ENCODE measurements at places on chromosomes 5 and 9.
A peak's percentile ranks its signal among the peaks of the same experiment; 100 is the strongest.

DNA sequence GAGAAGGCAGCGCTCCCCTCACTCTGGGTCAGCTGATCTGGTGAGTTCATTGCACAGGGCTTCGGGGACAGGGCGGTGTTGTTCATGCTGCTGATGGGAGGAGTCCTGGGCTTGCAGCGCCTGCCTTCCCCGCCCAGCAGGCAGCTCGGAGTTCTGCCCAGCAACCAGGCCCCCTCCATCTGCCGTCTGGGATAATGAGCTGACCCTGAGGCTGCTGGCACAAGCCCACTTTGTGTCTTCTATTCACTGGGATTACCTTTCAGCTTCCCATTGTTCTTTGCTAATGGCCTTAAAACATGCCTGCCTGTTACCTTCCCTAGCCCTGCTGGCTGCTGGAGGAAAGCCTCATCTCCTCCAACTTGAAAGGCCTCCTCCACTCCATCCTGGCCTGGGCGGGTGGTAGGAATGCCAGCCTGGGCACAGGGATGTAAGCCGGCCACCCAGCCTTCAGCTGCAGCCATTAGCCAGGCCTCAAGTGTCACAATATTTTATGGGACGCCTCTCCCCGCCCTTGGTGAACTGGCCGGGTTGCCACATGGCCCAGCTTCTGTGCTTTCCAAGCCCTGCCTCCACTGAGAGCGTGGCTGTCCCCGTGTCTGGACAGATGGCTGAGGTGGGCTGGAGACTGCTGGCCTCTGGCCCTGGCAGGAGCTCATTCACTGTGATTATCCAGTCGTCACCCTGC lies 70.4 kb downstream of the GADD45G start:
- no peak for DNase-seq

DNA sequence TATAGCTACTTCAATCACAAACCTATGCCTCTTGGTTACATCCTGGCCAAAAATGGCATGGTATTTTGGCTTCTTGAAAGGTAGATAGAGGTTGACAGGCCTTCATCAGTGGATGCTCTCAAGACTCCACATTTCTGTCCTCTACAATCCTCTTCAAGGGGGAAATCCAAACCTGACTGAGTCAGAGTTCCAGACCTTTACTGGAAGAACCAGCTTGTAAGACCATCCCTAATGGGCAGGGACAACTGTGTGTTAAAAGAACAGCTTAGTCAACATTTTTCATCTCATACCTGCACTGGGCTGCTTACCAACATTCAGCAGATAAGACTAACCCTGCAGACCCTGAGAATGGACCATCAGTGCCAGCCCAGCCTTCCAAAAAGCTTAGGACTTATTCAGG lies 155.7 kb downstream of the CDK5RAP2 start:
- DNase-seq: no peak

- no peak for DNase-seq
Measured at GRCh38 chr5:56974241-56974640, 22.3 kb upstream of the MIER3 start.

DNA sequence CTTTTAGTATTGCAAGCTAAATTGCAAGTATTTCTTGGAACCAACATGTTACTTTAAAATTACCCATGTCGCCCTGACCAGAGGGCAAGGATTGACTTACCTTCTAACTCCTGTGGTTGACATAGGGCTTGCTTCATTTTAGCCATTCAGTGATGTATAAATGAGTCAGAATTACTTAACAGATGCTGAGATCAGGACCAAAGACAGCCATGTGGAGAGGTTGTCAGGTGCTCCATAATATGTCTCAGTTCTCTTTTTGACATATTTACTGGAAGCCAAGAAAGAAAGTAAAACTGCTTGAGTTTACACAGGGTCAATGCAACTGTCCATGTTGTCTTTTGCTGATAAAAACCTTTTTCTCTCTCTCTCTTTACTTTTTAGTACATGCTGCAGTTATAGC lies 33.2 kb downstream of the F2RL2 start:
- peak; percentile 34 for DNase-seq

- no peak for DNase-seq
Measured at GRCh38 chr5:136586196-136586595, 220.9 kb upstream of the TRPC7 start.

- no peak for DNase-seq
Measured at GRCh38 chr5:178385496-178385890, 152.9 kb upstream of the PHYKPL start.

GRCh38 chr5:147780924-147781573 lies 1.5 kb downstream of the JAKMIP2 start:
- DNase-seq: no peak

- DNase-seq: no peak
Measured at GRCh38 chr5:159817262-159818029, 98.8 kb upstream of the ADRA1B start.

DNA sequence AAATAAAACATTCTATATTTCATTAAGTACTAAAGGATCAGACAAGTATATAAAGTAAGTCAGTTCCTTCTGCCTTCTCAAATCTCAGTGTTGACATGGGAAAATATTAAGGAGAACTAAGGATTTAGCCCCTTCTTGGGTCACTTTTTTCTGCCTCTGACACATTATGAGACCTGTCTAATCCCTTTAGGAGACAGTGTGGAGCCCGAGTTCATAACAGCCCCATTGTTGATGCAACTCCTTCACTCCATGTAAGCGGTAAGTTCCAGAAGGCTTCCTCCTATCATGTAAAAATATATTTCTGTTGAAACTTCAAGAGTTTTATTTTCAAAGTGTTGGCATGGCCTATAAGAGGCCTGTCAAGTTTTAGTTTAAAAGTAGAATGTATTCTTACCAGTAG lies 152.2 kb downstream of the SNCAIP start:
- no peak for DNase-seq

GRCh38 chr5:163712011-163712410 lies 206.6 kb downstream of the MAT2B start:
- no peak for DNase-seq

DNA sequence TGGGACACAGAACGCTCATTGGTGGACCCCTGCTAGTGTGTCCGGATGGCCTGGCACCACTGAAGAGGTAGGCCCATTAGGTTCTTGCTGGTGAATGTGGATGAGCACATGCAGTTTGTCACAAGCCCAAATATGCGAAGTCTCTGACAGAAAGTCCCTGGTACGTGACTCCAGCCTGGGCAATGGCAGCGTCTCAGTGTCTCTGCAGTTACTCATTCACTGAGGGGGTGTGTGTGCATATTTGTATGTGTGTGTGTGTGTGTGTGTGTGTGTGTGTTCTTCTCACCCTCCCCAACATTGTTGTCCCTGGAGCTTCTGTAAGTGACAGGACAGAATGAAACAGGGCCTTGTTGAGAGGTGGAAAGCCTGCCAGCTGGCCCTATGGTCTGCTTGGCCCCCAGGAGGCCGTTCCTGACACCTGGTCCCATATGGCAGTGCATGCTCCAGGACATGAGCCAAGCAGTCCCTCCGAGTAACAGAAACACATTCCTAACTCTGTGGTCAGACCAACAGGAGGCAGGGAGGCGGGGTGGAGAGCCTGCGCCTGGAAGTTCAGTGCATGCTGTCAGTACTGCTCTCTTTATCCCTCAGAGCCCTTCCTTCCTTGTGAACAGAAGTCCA lies 169.9 kb downstream of the SLC28A3 start:
- DNase-seq: no peak

DNA sequence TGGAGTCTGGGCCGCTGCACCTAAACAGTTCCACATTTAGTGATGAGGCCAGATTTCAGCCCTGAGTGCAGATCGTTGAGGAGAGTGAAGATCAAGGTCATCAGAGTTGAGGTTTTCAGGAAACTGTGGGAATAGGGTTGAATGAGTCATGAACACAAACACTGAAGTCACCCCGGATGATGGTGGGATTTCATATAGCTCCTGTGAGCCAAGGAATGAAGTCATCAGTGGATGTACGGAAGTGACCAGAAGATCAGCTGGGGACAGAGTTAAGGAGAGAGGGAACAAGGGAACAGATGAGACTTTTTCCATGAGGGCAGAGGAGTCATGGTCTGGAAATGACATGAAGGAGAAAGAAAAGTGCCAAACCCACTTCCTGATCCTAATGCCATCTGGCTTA lies 36.5 kb downstream of the PALM2AKAP2 start:
- no peak for DNase-seq

DNA sequence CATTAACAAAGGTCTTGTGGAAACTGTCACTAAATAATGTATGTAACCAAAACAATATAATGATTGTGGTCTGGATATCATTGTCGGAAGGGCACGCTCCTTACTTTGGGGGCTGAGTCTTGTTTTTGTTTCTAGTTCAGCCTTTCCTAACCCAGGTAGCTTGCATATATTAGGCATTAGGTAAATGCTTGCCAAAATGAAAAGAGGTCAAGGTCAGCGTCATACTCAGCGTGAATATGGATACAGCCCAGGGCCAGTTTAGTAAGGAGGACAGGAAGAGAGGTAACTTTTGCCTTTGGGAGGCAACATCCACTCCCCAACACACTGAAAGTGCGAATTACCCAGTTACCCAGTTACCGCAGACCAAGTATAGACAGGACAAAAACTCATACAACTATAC lies 171.4 kb downstream of the RAB3C start:
- no peak for DNase-seq

GRCh38 chr5:147887026-147887627 lies 8.6 kb downstream of the SCGB3A2 start:
- DNase-seq: no peak

DNA sequence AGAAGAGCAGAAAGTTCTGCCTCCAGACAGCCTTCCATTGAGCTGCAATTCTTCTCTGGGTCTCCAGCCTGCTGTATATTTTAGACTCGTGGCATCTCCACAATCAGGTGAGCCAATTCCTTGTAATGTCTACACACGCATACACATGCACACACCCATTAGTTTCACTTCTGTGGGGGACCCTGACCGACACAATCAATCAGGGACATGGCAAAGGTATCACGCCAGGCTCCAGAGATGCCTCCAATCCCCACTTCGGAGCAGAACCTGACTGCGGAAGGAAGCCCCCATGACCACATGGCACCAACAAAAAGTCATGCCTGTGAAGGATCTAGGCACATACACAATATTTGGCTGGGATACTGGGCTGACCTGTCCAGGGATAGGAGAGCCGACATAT lies 21.4 kb downstream of the SEMA4D start:
- no peak for DNase-seq

DNA sequence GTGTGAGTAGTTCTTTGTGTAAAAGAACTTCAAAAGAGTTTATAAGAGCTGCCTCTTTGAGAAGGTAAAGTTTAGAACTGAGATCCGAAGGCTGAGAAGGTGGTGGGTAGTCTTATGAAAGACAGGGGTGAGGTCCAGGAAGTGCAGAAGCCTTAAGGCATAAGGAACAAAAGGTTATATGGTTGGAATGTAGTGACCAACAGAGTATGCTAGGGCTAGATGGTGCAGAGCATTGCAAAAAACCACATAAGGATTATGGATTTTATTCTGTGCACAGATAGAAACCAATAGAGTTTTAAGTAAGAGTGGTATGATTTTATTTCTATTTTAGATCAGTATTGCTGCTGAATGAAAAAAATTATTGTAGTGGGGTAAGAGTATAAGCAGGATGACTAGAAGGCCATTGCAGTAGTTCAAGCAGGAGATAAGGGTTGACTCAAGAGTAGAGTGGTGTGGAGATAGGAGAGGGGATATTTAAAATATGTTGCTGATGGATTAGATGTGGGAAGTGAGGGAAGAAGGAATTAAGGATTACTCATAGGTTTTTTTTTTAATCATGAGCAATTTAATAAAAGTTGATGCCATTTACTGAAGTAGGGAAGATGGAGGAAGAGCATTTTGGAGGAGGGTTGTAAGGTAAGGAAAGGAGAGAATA lies 3.7 kb downstream of the RECK start:
- DNase-seq: no peak

DNA sequence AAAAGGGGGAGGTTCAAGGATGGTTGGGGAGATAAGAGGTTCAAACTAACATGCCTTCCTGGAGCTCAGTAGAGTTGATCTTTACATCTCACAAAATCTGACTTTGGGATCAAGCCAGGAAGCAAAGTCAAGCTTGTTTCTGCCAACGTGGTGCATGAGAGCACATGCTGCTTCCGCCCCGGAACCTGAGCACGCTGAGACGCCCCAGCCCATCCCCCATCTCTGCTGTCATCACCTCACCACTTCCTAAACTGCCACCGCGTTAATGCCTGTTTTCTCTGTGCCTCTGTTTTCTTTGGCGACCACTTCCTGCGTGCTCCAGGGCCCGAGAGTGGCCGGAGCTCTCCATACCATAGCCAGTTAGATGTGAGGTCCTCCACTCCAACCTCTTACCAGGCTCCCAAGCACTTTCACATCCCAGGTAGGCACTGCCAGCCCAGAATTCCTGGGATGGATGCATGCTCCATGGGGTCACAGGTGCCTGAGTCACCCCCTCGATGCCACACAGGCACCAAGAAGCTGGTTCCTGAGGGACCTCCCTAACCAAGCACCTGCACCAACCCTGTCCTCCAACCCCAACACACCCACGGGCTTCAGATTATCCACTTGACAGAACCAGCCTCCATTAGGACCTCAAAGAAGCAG lies 31.2 kb upstream of the AFAP1L1 start:
- peak; percentile 24 for DNase-seq

DNA sequence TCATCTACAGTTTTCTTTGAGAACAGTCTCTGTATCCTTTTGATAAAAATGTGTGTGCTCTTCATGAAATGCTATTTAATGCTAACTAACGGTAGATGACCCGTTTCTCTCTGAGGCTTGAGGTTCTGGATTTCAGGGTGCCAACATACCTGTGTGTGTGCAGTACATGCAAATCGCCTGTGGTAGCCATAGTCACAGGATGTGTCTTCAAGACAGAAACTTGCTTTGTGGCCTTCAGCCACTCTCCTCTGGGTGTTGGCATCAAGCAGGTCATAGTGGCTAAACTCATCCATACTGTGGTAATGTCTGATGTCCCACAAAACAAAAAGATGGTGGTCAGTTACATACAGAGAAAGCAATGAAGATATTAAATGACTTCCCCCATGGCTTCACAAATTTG lies 4.2 kb downstream of the LOX start:
- no peak for DNase-seq

DNA sequence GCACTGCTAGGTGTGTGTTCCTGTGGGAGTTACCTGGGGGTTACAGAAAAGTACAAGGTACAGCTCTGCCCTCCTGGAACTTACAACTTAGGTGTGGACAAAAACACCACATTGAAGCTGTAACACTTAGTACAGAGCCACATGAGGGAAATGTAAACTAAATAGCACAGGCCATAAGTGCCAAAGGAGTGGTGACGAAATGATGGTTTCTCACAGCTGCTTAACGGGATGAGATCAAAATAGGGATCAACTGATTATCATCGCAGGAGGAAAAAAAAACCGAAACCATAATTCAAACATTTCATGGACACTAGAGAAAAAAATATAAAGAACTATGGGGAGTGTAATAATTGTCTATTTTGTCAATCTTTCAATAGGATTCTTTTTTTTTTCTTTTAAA lies 5.9 kb downstream of the LIX1 start:
- DNase-seq: no peak

GRCh38 chr5:79436821-79437220 lies 77.1 kb downstream of the HOMER1 start:
- no peak for DNase-seq

- no peak for DNase-seq
Measured at GRCh38 chr9:85178474-85178873, 508.9 kb downstream of the NTRK2 start.

All from GM13977 (cell line).